ENCODE measurements at places on chromosomes 3 and 15.

DNA sequence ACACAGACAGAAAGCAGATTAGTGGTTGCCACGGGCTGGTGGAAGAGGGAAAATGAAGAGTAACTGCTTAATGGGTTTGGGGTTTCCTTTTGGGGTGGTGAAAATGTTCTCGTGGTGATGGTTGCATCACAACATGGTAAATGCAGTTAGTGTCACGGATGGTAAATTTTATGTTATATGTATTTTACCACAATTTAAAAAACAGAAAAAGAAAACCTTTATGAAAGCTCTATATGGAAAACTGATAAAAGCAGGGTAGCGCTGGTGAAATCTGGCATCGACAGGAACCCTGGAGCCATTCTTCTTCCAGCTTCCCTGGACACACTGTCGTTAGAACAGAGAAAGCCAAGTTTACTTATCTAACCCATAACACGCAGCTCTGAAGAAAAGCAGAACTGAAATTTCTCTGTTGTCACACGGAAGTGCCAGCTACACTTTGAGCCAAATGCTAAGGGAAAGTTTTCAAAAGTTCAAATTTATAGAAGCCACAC lies 287.7 kb upstream of the NR2F2 start:
- DNase-seq: no peak

GRCh38 chr15:100778831-100779288 lies 100.8 kb upstream of the ALDH1A3 start:
- DNase-seq: no peak

DNA sequence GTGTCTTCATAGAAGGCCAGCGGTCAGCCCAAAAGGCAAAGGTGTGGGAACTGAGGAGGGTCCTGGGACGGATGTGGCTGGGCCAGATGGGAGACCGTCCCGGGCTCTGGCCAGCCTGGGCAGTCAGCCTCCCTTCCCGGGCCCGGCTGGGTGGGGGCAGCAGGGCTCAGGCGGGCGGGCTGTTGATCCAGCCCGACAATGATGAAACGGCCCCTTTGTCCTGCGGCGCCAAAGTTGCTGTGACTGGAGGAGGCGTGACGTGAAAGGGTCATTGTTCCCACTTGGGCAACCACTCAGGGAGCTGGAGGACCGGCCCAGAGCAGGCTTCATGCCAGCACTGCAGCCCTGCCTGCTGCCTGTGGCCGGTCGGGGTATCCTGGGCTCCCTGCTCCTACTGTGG lies 16.5 kb downstream of the DUSP7 start:
- no peak for DNase-seq

DNA sequence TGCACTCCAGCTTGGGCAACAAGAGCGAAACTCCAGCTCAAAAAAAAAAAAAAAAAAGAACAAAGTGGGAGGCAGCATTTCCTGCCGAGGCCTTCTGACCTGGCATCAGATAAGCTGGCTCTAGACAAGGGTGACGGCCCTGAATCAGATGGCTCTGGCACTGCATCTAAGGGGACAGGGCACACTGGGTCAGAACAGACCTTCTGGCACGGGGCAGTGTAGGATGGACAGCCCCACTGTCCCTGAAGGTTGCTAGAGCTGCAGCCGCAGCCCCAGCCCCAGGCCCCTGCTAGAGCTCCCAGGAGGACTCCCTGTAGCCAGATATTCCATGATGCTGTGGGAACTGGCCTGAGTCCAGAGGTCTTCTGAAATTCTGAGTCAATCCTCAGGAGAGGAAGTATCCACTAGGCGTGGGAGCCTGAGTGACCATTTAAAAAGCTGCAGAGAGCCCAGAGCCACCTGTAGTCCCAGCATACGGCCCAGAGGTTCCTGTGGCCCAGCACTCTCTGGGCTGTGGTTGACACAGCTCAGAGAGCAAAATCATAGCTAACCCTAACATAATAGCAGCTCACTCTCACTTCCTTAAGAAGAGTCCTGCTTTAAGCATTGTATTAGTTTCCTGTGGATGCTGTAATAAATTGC lies 69.2 kb upstream of the MFGE8 start:
- no peak for DNase-seq

DNA sequence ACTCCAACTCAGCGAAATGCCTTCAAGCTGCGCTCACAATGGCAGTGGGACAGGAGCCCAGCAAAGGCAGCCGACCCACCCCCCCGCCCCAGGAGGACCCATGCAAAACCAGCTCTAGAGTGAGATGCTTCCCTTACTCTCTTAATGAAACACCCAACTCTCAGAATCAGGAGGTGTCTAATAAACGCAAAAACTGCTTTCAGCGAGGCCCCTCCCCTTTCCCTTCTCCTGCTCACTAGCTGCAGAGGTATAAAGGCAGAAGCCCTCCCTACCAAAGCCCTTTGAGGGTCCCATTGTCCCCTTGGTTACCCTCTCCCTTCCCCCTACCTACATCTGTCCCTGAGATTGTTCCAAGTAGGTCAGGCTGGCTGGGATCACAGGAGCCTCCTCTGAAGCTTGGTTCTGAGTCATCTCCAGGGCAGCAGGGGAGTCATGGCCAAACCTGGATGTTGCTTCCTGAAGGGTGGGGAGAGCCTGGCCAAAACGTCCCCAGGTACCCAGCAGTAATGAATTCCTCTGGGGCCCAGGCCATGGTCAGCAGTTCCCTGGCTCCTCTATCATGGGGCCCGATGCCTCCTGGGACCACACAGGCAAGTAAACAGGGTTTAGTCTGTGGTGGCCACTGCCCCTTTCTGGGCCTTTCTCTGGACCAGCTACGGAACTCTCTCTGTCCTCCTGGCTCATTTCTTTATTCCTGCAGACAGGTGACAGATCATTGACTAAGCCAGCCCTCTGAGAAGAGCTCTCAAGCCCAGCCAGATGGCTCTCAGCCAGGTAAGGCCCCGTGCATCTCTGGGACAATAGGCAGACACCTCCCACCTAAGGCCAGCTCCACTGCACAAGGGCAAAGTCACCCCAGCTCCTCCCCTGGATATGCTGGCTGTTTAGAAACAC lies 8.6 kb downstream of the KLHL25 start:
- no peak for DNase-seq

GRCh38 chr3:79368403-79368802 lies 399.4 kb downstream of the ROBO1 start:
- DNase-seq: no peak

DNA sequence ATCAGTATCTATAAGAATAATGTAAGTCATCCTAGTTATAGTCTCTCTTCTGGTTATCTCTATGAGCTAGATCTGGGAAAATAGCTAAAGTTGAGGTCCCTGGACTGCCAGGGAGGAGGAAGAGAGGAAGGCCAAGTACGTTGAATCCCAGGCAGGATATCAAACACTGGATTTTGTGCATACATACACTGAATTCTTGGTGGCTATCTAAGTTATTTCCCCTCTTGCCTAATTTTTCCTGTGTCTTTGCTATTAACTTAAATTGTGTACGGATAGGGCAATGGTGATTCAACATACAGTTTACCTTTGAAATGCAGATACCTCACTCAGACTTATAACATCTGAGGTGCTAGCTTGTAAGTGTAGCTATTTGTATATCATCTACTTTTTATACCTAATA lies 27.2 kb downstream of the FBXO22 start:
- DNase-seq: no peak

GRCh38 chr3:171497468-171497867 lies 37.3 kb upstream of the TNIK start:
- no peak for DNase-seq
